ENCODE measurements at places on chromosomes 2 and 18.

DNA sequence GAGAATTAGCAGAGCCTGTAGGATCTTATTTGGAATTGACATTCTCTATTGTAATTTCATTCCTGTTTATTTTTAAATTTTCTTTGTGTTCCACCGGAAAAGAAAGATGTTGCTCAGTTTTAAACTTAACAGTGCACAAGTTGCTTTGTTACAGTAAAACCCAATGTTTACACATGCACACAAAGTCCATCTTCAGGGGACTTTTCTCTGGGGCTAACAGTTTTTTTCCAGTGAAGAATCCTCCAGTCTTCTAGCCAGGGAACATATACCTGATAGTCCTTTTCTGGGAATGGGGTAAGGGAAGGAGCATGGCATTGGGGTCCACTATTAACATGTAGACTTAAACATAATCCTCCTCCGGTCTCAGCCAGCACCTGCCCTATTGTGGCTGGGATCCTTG is 25.2 kb upstream of the MRPL33 start:
- DNase-seq: no peak

- no peak for DNase-seq
Measured at GRCh38 chr2:239180526-239181073, 220.2 kb downstream of the HDAC4 start.

- no peak for DNase-seq
Measured at GRCh38 chr2:236257136-236257535, 7.1 kb downstream of the ASB18 start.

DNA sequence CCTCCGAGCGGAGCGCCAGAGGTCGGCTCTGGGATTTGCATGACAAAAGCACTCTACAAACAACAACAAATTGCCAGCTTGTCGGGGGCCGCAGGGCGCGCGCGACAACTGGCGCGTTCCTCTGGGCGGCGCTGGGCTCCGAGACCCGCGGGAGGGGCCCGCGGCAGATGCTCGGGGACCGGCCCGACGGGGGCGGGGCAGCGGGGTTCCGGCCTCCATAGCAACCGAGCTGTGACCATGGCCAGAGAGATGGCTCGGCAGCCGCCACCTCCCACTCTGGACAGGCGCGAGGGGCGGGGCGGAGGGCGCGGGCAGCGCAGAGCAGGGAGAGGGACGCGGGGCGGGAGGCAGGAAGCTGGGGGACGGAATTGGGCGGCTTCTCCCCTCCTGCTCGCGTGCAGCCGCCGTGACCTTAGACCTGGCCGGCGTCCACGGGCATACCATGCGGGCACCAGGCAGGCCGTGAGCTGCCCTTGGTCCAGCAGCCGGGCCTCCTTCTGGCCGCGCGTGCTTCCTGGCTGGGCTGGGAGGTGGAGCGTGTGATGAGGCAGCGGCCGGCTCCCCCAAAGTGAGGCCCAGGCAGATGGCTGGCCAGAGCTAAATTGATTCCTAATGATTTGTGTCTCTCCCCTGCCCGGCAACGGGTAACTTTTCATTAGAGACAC is 171.5 kb downstream of the CELF4 start:
- DNase-seq: peak; percentile 100

DNA sequence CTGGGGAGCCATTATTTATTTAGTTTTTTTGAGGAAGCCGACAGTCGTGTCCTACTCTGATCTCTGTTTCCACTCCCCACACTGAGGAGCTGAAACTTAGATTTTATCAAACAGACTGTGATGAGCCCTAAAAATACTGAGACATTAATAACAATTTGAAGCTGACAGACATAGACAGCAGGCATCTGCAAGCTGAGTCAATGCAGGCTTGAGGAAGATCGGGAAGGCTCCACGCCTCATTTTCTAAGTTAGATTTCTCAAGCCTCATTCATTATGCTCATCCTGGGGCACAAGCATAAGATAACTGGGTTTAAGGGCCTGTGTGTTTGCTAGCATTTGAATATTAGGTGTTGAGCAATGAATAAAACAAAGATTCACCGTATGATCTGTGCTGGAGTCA is 26.3 kb downstream of the EFR3B start:
- no peak for DNase-seq

DNA sequence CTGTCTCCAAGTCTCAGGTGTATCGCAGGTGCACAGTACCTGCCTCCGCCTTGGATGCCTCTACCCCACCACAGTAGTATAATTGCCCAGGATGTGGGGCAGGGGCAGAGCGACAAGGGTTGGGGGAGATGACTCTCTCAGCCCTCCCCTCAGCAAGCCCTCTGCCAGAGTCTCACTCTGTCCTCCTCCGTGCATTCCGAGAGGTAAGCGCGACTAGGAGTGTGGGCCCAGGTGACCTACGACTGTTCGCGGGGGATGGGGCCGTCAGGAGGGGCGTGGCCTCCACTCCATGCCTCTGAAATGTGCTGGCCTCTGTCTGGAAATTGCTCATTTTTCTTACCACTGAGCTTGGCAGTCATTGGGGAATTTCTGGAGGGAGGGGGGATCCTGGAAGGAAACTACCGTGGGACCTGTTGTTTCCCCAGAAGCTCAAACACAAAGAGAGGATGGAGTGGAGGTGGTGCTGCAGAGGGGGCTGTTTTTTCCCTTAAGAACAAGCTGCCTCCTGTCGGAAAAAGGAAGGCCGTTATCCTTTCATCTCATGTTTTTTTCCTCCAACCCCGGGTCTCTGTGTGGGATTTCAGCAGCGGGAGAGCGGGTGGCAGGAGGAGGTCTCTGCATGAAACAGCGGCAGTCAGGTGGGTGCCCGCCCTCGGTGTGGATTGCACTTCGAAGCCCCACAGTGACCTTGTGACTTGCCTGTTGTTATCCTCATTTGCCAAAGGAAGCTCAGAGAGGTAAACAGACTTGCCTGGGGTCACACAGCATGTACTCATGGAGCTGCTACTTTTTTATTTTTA is 13.0 kb upstream of the RALB start:
- no peak for DNase-seq

DNA sequence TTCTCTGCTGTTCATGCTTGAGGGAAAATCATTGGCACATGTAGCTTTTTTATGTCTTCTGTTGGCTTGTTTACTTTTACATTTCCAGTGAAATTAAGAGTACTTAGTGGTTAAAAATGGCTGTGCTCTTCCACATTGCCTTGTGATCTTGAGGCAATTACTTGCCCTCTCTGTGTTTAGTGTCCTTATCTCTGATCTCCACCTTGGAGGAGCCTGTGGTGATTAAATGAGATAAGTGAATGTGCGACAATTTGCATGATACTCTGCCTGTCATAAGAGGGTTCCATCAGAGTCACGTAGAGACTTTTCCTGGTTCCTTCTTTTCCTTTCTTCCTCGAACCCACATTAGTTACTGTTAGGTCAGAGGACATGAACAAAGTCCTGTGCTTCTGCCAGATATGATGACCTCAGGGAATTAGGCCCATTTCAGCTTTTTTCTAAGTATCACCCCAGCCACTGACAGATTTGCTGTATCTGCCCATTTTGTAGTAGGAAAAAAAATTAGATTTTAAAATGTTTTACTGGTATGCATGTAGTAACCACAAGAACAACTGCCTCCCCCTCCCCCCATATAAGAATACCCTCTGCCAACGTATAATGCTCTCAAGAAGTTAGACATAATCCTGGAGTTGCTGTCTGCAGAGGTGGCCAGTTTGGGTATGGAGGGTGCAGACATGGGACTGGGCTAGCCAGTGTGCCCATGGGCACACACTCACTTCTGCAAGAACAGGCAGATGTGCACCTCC is 51.9 kb downstream of the TET3 start:
- DNase-seq: no peak

DNA sequence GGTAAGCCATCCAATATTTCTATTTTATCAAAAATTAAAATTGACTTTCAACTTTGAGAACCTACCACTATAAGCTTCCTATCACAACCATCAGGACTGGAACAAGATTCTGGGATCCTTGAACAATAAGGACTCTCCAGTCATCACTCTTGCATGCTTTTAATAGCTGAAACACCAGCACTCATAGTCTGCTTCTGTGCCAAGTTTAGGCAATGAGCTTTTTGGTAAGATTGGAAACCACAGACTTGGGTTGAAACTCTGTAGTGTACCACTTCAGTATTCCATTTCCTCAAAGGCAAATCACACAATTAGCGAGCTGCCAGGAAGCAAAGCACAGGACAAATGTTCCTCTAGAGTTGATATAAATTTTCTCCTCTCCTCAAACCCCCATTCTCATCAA is 1065.8 kb upstream of the SLC39A10 start:
- no peak for DNase-seq

DNA sequence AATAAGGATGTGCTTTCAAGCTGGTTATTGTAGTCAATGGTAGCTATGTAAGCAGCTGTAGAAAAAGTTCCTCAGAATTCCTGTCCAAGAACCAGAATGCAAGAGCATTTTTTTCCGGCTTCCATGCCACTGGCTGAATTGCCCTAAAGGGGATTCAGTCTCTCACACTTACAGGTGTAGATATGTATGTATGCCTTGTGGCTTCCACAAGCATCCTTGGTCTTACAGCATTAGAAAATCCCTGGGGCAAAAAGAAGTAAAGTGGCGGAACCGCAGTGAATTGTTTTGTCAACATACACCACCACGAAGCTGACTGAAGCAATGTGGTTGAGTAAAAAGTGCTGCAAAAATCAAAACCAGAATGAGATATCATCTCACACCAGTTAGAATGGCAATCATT is 54.6 kb downstream of the FANCL start:
- no peak for DNase-seq

GRCh38 chr18:12995952-12996477 is 4.9 kb downstream of the CEP192 start:
- DNase-seq: no peak

- no peak for DNase-seq
Measured at GRCh38 chr2:56519806-56520205, 336.0 kb downstream of the CCDC85A start.

GRCh38 chr2:54963476-54963875 is 86.8 kb downstream of the RTN4 start:
- DNase-seq: no peak

- DNase-seq: no peak
Measured at GRCh38 chr18:79595876-79596374, 83.7 kb upstream of the CTDP1 start.

DNA sequence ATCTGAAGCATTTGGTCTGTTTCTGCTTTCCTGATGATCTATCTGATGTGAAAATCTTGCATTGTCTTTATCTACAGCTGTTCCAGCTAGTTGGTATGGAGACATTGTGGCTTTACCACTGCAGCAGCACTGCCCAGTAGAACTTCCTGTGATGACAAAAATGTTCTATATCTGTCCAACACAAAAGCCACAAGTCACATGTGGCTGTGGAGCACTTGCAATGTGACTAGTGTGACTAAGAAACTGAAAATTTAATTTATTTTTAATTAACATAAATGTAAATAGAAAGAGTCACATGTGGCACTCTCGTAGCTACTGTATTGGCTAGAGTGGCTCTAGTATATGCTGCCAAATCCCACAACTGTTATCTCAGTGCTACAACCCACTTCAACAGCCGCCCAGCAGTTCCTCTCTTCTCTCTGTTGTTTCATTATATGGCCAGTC is 425.7 kb downstream of the SETBP1 start:
- no peak for DNase-seq

GRCh38 chr2:111066062-111066593 is 54.6 kb upstream of the BCL2L11 start:
- no peak for DNase-seq

DNA sequence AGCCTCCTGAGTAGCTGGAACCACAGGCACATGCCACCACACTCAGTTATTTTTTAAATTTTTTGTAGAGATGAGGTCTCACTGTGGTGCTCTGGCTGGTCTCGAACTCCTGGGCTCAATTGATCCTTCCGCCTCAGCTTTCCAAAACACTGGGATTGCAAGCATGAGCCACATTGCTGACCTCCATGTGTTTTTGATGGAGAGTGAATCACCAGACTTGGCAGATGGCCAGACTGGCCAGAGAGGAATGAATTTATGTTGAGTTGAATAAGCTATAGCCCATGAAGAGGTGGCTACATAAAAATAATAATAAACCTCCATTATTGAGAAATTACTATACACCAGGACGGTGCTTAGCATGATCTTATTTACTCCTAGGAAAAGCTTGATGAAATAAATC is 91.5 kb downstream of the MREG start:
- no peak for DNase-seq

DNA sequence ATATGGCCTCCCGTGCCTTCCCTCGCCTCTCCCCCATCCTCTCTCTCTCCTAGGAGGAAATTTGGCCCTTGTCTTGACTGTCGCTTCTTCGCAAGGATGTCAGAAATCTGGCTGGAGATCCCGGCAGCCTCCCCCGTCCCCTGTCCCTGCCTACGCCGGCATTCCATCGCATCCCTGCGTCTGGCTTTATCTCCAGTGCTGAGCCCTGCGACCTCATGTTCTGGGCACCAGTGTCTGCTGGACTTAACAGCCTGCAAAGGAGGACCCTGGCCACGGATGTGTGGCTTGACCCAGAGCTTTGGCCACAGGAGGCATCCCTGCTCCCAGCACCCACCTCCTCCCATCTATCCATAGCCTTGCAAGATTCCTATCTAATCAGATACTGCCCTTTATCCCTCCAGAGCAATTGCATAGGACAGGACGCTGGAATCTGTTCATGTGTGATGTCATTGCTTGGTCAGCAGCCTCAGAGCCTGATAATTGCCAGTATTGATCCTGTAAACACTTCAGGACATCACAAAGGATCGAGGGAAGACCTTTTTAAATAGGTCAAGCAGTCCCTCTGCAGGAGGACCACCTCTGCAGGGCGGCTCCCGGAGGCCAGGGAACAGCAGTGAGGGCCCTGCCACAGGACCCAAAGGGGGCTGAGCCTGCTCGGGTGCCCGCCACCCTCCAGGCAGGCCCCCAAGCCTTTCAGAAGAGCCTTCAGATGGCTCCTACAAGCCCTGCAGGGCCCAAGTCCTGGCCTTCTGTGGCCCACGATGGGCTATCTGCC is 168.2 kb downstream of the TWIST2 start:
- DNase-seq: no peak

DNA sequence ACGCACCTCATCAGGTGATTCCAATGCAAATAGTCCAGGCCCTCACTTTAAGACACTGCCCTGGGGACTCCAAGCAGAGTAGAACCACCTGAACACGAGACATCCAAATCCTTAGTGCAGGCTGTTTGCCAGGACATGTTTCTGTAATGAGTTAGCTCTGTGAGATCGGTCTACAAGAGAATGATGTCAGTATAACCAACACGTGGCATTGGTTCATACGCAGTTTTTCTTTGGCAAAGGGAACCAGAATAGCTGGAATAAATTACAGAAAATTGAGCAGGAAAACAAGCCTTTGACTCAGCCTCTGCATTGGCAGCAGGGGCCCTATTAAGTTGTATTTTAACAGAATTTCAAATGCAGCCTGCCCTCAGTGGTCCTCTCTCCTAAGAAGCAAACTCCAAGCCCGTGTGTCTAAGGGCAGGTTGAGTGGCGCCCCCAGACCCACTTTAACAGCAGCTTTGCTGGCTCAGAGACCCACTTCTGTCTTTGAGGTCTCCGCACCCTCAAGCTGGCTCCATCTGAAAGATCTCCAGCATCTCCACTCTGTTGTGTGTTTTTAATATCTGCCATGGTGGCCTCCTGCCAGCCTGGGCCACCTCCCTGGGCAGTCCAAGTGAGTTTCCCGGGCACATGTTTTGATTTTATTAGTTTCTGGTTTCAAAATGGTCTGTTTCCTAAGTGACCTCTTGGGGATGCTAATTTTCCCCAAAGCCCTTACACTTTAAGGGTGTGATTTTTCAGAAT is 61.3 kb downstream of the ALPK2 start:
- DNase-seq: no peak
